ENCODE measurements at places on chromosomes 1 and 21.

- DNase-seq, result no peak
Measured at GRCh38 chr21:40685141-40685540, 161.8 kb downstream of the DSCAM start.

DNA sequence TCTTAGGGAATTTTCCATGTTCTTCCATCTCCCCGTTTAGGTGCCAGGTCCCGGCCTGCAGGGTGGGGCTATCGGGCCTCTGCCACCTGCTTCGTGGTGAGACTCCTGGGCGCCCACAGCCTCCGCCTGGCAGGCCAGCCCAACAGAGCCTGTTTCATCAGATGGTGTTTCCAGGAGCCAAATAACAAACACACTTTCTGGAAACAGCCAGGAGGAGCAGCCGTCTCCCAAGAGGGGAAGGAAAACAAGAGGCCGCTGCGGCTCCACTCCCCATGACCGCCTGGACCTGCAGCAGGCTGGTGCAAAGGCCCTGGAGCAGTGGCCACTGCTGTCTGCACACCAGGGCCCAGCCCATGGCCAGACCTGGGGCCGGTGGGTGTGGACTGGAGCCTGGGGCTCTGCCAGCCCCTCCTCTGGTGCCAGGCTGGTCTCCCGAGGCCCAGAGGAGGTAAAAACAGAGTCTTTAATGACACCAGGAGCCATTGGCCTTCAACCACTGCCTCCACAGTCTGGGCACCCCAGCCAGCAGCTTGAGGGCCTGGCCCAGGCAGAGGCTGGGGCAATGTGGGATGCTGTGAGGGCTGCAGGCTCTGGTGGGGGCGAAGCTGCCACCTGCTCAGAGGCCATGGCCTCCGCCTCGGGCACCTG, 55.0 kb downstream of the SLX9 start:
- DNase-seq, result no peak

DNA sequence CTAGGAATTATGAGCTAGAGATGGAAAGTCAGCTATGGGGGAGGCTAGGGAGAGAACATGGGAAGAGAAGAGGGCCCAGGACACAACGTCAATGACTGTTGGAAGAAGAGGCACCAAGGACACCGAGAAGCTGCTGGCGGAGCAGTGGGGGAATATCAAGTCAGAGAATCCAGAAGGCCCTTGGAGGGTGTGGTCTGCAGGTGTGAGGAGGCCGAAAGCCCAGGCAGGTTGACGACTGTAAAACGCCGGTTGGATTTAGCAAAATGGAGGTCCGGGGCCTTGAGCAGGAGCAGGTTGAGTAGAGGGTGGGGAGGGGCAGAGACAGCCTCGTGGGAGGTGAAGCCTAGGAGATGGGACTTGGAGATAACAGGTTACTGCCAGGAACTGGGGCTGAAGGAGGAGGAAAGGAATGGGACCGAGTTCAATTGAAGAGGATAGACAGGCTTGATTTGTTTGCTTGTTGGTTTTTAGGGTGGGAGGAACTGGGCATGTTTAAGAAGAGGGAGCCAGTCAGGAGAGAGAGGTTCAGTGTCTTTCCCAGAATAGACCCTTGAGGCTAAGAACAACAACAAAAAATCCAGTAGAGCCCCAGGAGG, 35.1 kb downstream of the EDN2 start:
- no peak for DNase-seq

DNA sequence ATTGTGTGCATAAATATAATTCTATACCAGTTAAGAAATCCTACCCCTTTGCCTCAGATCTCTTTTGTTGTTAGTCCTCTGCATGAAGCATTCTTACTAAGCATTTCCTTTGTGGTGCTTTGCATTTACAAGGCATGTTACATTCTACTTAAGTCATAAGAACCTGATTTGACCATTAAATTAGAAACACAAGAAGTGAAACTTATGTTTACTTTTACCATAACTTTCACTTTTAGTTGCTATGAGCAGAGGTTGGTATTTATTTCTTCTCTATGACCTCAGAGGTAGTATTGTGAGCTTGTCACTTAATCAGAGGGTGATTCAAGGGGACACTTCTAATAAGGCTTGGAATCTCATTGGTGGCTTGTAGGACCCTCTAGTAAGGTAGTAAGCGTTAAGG, 9.0 kb downstream of the FAM20B start:
- DNase-seq, result no peak

- DNase-seq, result no peak
Measured at GRCh38 chr1:89670163-89670562, 37.2 kb downstream of the LRRC8C start.

DNA sequence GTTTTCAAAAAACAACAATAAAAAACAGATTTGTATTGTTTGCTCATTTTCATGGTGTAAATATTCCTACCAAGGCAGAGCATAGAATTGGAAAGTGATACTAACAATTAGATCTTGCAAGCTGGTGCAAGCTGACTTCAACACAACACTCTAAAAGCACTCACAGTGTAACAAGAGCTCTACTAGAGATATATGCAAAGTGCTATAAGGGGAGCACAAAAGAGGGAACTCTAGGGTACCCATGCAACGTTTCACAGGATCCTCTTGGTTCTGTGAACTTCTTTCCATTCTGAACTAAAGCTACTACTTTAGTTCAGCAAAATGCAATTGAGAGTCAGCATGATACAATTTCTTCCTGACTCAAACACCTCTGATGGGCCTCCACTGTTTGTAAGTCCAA, 78.3 kb downstream of the ATP1B1 start:
- DNase-seq, result no peak
